Nephron progenitor cell (in vitro differentiated cells): ENCODE measurements at places on chromosomes 2 and 18.

- DNase-seq = no peak
Measured at GRCh38 chr18:46134920-46135675, 30.9 kb downstream of the HAUS1 start.

- DNase-seq = no peak
Measured at GRCh38 chr2:72011791-72012190, 135.9 kb downstream of the CYP26B1 start.

DNA sequence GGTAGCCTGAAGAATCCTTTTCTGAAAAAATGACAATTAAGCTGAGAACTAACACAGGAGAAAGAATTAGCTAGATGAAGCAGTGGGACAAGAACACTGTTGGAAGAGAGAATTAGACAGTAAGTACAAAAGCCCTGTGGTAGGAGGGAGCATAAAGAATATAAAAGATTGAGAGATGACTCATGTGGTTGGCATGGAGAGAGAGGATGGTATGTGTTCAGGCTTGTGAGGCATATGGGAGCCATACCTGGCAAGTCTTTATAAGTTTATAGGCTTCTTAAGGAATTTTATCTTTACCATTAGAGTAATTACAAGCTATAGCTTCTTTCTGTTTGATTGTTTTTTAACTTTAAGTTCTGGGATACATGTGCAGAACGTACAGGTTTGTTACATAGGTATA, 325.0 kb downstream of the ARL6IP6 start:
- no peak for DNase-seq

GRCh38 chr2:196555726-196556125, 83.8 kb upstream of the CCDC150 start:
- no peak for DNase-seq

GRCh38 chr2:70923378-70924015, 12.2 kb upstream of the ATP6V1B1 start:
- no peak for DNase-seq

- DNase-seq = no peak
Measured at GRCh38 chr2:199989822-199990221, 34.4 kb downstream of the MAIP1 start.

GRCh38 chr18:78912844-78913243, 66.8 kb upstream of the SALL3 start:
- DNase-seq = no peak

DNA sequence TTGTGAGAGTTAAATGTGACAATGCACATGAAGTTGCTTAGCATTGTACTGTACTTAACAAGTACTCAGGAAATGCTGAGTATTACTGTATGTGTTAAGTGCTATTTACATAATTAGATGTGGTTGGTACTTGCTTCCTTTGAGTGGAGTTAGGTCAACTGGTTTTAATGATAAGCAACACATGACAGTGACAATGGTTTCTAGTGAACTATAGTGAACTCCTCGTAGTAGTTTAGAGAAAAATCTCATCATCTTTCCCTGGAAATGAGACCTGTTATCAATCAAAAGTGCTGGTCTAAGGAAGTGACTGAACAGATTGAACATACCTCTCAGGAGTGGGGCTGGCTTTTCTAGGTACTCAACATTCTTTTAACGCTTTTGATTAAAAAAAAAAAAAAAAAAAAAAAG, 29.2 kb upstream of the ZDBF2 start:
- DNase-seq = no peak
